ENCODE measurements at places on chromosomes 12 and 14.

GRCh38 chr14:64561631-64562030 lies 11.9 kb downstream of the PPP1R36 start:
- no peak for DNase-seq

- no peak for DNase-seq
These were observed 2.7 kb downstream of the PCNX1 start for GRCh38 chr14:70909733-70910614.

GRCh38 chr12:116201908-116202307 lies 75.6 kb downstream of the MED13L start:
- no peak for DNase-seq

GRCh38 chr14:95739356-95739755 lies 25.4 kb upstream of the TCL1A start:
- no peak for DNase-seq

DNA sequence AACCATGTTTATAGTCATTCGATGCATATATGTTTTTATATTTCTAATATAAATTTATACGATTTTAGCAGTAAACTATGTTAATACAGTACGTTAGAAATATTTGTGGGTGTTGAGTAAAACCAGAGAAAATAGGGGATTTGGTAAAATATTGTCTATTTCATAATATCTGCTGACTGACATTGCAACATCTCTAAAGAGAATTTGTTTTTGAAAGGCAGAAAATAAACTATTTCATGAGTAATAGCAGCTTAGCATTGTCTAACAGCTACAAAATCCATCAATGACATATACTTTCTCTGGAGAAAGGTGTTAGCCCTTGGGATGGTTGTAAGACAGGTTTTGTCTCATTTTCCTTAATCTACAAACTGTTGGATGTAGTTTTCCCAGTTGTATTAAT lies 144.9 kb downstream of the PDE3A start:
- no peak for DNase-seq
